ENCODE measurements at places on chromosomes 7 and 10.

- no peak for DNase-seq
Observed at GRCh38 chr7:158536871-158537515, 50.6 kb downstream of the PTPRN2 start.

GRCh38 chr10:102726274-102726673 is 11.8 kb downstream of the SFXN2 start:
- no peak for DNase-seq

- no peak for DNase-seq
Observed at GRCh38 chr7:55538538-55538937, 33.8 kb downstream of the VOPP1 start.

- no peak for DNase-seq
Observed at GRCh38 chr10:108638225-108638624, 1285.1 kb downstream of the XPNPEP1 start.

DNA sequence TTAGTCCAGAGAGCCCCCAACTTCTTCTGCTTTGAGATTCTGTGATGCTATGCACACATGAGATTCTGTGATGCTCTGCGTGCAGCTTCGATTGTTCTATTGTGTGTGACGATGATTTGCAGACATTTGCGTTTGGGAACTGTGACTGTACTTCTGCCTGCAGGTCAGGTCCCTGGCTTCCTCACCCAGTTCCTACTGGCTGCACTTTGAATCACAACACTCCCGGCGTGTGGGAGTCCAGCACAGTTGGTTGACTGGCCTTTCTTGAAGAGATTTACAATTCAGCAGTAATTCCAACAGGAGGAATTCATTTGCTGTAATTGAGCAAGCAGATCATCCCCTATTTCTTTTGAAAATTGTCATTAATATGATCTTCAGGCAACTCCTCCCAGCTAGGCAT is 252.2 kb upstream of the YAE1 start:
- DNase-seq, result no peak

DNA sequence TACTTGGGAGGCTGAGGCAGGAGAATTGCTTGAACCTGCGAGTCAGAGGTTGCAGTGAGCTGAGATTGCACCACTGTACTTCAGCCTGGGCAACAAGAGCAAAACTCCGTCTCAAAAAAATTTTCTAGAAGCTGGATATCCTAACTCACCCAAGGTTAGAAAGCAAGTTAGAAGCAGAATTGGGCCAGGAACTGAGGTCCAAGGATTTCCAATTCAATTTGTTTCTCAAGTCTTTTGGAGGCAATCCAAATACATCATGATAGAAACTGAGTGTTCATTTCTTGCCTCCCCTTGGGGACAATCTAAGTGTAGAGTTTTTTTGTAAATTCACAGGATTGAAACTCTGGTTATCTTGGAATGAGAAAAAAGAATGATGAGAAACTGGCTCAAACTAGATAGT is 45.5 kb downstream of the LAMB1 start:
- no peak for DNase-seq

DNA sequence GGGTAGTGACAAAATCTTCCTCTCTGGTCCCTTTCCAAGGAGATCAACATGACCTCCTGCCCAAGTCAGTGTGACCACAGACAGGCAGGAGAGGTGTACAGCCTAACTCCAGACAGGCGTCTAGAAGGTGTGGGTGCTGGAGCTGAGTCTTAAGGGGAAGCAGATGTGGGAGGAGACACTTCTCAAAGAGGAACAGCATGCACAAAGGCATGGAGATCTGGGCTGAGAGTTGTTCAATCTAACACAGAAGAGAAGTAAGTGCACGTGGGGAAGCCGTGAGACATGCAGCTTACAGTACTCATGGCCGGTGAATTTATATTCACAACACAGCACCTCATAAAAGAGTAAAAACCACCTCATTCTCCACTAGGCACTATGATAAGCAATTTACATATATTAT is 23.8 kb upstream of the GSDME start:
- DNase-seq, result no peak

- no peak for DNase-seq
Observed at GRCh38 chr7:115864082-115864481, 166.5 kb downstream of the TFEC start.

DNA sequence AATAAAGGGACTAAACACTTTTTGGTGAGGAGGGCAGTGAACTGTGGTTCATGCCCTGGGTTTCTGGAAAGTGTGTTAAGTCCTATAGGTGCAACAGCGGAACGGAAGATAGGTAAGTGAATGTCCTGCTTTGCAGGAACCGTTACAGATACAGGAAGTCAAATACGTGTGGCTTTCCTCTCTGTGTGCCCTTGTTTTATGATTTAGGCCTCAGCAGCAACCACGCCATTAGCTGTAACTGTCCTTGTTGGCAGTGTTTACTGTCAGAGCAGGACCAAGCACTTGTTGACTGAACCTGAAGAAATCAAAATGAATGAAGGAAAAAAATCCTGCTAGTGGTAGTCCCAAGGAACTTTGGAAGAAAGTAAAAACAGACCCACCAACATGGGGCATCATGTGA is 150.3 kb downstream of the PIP4K2A start:
- no peak for DNase-seq

DNA sequence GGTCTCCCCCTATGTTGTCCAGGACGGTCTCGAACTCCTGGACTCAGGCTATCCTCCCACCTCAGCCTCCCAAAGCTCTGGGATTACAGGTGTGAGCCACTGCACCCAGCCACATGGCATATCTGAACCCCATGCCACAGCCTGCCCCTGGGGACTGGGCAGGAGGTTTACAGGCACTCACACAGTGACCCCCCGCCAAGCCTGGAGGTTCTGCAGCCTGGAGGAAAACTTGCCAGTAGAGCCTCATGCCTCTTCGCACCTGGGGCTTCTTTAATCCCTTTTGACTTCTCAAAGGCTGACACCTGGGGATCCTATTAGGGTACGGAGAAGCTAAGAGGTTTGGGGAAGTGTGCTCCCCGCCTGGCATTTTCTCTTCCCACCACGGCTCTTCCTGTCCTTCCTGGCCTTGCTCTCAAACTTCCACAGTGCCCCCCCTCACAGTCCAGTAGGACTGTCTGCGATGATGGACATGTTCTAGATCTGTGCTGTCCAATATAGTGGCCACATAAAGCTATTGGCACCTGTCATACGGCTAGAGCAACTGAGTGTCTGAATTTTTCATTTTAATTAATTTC is 11.4 kb upstream of the KCP start:
- DNase-seq, result no peak

- DNase-seq, result no peak
Observed at GRCh38 chr7:92875719-92876118, 39.3 kb upstream of the CDK6 start.

DNA sequence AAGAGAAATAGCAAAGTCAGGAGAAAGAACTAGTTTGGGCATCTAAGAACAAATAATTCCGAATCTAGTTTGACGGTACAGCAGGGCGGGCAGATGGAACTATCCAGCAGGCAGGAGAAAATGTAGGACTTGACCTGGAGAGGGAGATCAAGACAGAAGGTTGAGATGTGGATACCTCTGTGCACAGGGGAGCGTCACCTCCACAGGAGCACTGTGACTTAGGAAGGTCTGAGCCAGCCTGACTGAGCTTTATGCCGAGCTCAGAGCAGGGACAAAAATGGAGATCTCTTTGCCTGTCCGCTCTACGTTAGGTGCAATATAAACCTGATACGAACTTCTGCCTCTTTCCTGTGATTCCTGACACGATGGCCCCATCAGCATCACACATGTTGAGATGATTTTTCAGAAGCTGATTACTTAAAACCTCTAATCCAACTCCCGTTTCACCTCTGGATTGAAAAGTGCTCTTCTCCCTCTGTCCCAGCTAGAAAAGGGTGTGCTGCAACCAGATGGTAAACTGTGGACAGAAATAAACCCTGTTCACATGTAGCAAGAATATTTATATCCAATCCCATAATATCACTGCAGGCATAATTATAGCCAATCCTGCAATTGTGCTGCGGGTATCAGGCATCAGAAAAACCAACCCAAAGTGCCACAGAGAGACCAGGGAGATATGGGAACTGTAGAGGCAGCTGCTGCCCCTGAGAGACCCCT is 13.6 kb upstream of the SORBS1 start:
- DNase-seq, result no peak

GRCh38 chr7:137345799-137346449 is 2.4 kb upstream of the PTN start:
- no peak for DNase-seq

- DNase-seq, result no peak
Observed at GRCh38 chr10:86109421-86109820, 257.2 kb downstream of the GRID1 start.

- no peak for DNase-seq
Observed at GRCh38 chr7:3805151-3805550, 504.1 kb downstream of the SDK1 start.

DNA sequence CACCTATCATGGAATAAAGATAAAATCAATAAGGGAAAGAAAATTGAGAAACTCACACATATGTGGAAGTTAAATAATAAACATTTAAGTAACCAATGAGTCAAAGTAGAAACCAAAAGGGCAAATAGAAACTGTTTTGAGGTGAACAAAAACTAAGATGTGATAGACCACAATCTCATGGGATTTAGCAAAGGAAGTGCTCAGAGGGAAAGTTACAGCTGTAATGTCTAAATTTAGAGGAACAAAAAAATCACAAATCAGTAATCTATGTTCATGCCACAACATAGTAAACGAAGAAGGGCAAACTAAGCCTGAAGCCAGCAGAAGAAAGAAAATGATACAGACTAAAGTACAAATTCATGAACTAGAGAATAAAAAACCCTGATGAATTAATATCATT is 16.3 kb downstream of the CYP3A4 start:
- no peak for DNase-seq

GRCh38 chr10:54009672-54010071 is 791.4 kb downstream of the PCDH15 start:
- no peak for DNase-seq

GRCh38 chr10:98323221-98324164 is 55.5 kb upstream of the LOXL4 start:
- no peak for DNase-seq

DNA sequence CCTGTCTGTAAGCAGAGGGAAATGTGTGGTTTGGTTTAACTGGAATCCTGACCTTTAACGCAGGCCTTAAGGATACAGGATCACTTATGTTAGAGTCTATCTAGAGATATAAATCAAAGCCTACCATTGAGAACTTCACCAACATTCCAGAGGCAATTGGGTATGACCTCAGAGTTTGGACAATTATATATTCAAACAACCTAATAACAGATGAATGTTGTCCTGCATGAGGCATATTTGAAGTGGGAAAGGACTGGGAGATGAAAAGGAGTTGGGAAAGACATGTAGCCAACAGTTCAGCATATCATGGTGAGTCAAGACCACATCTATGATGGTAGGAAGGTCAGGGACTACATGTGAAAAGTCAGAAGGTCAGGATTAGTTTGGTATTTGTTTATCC is 274.2 kb downstream of the DOCK4 start:
- no peak for DNase-seq

- no peak for DNase-seq
Observed at GRCh38 chr7:36855330-36855729, 131.0 kb upstream of the AOAH start.

DNA sequence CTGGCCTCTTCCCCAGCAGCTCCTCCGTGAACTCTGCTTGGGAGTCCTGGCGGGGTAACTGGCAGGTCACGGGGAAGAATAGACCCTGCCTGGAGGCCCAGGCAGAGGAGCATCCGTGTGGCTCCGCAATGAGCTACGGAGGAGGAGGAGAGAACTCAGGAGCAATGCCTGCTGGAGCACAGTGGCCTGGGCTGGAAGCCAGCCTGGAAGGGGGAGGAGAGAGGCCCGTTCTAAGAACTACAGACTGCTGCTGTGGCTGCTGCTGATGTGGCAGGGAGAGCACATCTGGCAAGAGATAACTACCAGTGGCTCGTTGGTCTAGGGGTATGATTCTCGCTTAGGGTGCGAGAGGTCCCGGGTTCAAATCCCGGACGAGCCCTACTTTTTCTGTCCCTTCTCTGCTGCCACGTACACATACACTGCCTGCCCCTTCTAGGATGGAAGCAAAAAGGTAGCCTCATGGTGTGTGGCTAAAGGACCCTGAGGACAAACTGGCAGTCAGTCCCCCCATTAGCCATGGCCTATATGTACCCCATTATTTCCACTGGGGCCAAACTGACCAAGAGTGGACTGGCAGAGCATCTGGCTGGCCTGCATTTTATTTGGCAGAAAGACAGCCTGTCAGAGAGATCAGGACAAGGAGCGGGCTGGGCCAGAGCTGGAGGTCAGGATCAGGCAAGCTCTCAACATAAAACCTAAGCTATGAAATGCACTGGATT is 7.7 kb upstream of the OPN1SW start:
- no peak for DNase-seq

GRCh38 chr7:135342887-135343286 is 109.2 kb downstream of the STRA8 start:
- DNase-seq, result no peak

GRCh38 chr10:3413937-3414666 is 241.5 kb upstream of the PITRM1 start:
- DNase-seq, result no peak

DNA sequence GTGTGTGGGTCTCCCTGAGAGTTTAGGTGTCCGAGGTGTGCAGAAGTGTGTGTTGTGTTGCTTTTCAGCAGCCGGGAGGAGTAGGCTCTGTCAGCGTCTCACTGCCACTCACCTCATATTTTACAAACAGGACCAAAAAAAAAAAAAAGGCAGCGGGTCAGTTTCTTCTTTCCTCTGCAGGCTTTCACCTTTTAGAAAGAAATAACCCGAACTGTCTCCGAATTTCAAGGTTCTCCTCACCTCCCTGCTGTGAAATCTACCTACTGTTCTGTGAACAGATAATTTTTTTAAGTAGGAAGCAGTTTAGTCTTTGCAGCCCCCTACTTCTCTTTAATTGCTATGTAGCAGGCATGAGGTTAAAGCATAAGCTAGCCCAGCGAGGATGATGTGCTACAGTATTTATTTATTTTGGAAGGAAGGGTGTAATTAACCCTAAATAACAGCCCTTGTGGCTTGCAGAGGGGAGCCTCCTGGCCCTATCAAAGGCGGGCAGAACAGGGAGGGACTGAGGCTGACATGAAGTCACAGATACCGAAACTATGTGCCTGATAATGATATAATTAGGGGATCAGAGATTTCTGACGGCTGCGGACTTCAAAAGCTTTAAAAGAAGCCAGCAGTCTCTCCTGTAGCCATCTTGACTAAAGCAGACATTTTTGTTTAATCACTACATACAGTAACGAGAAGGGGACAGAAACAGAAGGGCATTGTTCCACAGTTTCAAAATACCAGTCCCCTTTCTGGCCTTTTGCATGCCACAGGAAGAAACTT is 1.6 kb downstream of the BAMBI start:
- DNase-seq, result no peak

DNA sequence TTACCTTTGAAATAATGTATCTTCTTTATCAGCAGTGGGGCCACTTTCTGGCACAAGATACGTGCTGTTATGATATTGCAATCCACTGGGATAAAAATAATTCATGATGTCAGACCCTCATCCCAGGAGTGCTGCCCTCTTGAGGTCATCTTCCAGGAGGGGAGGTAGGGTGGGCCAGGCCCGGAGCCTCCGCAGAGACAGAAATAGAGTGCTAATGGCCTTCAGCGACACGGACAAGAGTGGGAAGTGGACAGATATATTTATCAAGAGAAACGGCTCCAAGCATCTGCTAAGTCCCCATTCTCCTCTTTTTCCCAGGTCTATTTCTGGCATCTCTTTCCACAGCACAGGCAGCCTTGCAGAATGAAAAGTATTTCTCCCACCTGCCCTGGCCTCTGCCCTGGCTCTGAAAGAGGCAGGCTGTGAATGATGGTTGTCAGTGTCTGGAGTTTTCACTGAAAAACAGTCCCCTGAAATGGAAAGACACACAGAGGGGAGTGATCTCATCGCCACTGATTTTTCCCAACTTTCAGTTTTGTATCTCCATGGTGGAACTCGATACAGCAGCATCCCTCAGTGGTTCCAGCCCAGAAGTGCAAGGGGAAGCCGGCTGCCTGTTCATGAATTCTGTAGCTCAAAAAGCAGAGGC is 251.7 kb upstream of the MYO3A start:
- DNase-seq, result no peak
